ENCODE measurements at places on chromosomes 12 and 14.

DNA sequence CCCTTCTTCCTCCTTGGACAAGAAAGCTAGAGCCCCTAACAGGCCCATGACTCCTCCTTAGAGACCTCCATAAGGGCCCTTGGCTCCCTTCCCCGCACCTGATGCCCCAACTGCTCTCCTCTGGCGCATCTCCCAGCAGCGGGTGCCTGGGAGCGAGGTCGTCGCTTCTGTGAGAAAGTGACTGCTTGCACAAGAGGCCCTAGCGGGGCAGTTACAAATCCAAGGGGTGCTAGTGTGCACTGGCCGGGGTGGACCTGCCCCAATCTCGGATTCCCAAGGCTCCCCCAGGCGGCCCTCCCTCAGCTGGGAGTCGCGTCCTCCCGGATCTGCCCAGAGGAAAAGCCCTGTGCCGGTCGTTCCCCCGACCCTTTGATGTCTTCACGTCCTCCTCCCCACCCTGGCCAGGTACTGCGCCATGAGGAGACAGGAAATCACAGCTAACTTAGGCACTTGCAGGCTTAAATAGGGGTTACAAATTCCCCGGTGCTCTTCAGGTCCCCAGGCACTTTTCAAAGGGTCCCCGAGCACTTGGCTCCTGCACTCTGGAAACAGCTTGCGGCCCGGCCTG is 2.8 kb downstream of the NKX2-8 start:
- DNase-seq: no peak

DNA sequence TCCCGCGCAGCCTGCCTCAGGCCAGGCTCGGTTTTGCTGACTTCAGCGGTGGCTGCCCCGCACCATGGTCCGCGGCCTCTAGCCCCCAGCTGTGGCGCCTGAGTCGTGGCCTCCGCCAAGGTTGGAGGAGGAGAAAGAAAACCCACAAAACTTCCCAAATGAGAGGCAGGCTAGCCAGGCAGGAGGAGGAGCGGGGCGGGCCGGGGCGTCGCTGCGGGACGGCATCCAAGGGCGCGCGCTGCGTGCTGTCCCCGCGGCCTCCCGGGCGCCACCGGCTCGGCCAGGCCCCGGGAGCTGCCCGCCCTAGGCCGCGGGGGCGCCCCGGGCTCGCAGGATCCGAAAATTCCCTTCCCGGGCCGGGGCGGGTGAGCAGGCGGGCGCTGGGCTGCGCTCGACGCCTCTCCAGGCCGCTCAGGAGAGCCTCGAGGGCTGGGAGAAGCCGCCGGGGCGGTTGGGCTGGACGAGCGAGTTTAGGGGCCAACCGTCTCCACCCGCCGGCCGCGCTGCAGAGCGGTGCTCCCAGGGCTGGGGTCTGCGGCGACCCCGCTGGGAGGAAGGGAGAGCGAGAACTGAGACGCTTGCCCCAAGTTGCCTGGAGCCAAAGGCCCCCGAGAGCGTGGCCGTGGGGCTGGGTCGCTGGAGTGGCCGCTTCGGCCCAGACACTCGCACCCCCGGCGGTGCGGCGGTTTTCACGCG is at the start of gene EFS:
Gene EFS (minus strand): TSS at position 137 of the 696 bp plus-strand sequence. CDS start 147 bp downstream, outside the sequence.
- DNase-seq: no peak

DNA sequence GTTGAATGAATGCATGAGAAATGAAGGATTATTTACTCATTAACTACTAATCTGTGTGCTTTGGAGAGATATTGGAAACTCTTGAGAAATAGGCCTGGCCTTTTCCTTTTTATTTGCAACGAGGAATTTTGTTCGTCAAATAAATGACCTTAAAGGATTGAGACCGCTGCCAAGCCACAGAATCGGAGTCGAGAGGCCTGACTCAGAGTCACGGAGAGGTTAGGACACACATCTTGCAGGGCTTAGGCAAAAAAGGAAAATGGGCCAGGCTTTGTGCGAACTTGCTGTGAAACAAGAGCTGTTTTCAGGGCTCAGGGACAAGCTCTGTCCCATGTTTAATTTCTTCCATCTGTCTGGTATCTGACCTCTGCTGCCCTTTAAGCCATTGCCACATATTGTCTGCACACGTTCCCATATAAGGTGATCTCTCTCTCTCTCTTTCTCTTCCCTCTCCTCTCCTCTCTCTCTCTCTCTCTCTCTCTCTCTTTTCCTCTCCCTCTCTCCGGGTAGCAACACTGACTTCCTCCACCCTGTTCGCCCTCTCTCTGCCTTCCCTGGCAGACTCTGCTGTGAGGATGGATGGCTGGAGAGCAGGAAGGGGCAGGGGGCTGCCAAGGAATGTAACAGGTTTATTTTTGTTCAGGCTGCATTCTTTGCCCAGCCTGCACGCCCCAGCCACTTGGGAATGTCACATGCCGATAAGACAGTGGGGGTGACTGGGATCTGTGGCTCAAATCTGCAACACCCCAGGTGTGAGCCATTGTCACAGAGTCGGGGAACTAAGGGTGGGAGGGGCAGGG is 14.9 kb upstream of the IFT81 start:
- no peak for DNase-seq

- DNase-seq: no peak
Observed at GRCh38 chr12:42166501-42166900, 21.8 kb upstream of the GXYLT1 start.

- no peak for DNase-seq
Observed at GRCh38 chr12:87901457-87901856, 127.7 kb downstream of the C12orf50 start.

- DNase-seq: no peak
Observed at GRCh38 chr14:59057551-59057950, 130.9 kb upstream of the DAAM1 start.

DNA sequence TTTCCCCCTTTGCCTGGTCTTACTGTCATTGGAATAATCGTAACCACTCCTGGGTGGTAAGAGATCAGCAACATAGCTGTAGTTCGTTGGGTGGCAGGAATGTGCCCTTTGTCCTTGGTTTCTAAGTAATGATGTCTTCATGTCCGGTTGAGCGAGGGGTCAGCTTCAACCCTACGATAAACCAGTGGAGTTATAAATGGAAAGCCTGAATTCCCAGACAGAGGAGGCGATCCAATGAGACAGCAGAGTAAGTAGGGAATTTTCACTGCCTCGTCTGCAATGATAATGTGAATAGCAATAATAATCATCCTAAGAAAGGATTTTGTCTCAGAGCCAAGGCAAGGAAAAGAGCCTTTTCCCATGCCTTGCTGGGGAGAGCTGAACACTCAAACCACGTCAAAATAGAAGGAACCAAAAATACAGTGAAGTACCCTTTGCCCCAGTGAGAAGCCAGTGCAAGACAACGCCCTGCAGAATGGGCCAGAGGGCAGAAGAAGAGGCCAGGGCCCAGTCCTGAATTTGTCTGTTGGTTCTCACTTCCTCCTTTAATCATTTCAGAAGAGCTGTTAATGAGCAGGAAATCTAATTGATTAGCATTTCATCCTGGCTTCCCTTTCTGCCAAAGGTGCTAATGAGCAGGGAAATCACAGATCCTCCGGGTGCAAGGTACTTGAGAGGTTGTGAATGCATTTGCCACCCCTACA is 330.7 kb downstream of the CACNA1C start:
- no peak for DNase-seq

- no peak for DNase-seq
Observed at GRCh38 chr12:32535288-32535999, 136.1 kb downstream of the FGD4 start.

- DNase-seq: no peak
Observed at GRCh38 chr14:89648510-89648909, 231.5 kb upstream of the FOXN3 start.

DNA sequence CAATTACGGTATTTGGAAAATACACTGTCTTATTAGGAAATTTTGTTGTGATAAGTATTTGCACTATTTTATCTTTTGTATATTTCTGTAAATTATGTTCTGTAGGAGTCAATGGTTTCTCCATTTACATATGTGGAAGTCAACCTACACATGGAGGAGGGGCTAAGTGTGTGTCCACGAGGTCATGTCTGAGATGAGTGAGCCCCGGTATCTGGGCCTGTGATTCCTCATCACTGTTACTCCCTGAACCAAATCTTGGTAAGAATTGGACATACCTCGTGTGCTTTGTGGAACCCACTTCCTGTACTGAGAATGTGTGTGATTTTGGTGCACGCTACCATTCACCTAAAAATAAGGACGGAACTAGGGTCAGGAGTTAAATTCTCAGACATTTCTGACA is 1105.5 kb downstream of the TMEM121 start:
- no peak for DNase-seq

GRCh38 chr14:61876362-61877034 is 114.3 kb downstream of the SNAPC1 start:
- DNase-seq: no peak

DNA sequence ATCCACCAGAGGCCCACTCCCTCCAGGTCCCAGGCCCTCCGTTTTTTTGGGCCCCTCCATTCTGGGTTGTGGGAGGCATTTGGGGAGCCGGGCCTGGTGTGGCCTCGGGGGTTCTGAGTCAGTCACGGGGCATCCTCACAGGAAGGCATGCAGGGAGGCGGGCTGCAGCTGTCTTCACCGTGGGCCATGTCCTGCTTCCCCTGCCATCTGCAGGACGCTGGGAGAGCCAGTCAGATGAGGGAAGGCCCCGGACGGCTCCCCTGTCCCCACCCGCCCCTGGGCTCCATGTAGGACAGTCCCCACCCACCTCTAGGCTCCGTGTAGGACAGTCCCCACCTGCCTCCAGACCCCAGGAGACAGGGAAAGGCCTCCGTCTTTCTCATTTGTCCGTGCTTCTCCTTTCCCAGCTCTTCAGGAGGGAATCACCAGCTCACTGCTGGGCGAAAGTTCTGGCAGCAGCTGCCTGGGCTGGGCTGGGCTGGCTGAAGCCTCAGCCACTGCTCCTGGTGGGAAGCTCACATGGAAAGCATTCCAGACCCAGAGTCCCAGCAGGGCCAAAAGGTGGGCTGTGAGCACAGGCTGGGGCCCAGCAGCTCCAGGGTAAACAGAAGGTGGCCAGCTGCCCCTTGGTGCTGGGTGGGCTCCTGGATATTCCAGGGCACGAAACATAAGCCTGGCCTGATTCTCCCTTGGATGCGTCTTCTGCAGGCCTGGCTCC is 217.8 kb downstream of the KIF26A start:
- DNase-seq: no peak

DNA sequence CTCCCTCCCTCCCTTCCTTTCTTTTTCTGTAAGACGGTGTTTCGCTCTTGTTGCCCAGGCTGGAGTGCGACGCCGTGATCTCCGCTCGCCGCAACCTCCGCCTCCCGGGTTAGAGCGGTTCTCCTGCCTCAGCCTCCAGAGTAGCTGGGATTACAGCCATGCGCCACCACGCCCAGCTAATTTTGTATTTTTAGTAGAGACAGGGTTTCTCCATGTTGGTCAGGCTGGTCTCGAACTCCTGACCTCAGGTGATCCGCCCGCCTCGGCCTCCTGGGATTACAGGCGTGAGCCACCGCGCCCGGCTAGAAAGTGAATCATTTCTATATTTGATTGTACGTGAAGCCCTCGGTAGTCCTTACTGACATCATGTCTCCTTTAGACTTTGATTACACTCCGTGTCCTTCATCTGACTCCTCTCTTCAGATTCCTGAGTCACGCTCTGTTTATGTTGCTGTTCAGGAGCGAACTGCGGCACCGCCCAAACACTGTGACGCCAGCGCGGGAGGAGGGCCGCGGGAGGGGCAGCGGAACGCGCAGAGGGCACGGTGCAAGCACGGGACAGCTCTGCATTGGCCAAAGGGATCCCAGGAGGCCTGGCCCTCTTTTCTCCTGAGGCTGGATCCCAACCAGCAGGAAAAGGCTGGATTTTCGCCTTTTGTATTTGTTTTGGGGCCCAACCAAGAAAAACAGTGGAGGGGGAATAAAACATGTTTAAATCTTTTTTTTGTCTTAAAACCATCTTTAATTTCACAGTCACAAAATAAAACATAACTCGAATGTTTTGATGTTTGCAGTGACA is 538 bp upstream of the GABARAPL1 start:
- DNase-seq: peak; percentile 79

- no peak for DNase-seq
Observed at GRCh38 chr12:65720136-65721130, 103.8 kb upstream of the HMGA2 start.

DNA sequence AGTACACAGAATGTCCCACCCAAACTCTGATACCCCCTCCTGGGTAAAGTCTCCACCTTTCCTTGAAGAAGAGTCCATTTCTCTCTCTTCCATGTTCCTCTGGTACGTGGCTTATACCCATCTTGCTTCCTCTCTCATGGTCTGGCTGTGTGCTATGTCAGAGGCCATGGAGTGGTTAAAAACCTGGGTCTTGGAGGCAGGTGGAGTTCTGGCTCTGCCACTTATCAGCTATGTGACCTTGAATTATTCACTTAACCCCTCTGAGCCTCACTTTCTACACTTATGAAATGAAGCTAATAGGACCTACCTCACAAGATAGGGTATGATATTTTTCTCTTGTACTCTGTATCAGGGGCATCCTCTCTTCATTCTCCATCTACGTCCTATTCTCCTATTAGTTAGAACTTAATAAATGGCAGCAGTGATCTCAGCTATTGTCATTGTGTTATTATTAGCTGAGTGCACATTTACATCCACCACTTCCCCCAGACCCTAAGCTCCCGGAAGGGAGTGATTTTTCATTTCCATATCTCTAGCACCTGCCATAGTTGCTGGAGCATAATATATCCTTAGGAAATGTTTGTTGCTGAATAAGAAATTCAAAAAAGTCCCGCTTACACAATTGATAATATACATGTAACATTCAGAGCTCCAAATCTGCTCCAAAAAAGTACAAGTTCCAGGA is 59.8 kb upstream of the NOS1 start:
- DNase-seq: no peak

DNA sequence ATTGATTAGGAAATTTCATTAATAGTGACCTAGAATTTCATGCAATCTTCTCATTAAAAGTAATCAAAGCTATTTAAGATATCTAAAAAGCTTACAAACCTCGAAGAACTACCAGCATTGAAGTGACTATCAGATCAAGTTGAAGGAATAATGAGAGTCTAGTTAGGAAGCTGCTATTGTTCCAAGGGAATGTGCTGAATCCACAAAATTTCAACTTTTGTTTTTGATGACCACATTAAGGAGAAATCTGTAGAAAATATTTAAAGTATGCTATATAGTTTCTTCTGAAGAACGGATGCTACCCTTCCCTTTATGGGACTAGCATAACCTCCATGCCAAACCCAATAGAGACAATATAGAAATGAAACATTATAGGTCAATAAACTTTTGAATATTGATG is 2.5 kb upstream of the CTSG start:
- DNase-seq: no peak

DNA sequence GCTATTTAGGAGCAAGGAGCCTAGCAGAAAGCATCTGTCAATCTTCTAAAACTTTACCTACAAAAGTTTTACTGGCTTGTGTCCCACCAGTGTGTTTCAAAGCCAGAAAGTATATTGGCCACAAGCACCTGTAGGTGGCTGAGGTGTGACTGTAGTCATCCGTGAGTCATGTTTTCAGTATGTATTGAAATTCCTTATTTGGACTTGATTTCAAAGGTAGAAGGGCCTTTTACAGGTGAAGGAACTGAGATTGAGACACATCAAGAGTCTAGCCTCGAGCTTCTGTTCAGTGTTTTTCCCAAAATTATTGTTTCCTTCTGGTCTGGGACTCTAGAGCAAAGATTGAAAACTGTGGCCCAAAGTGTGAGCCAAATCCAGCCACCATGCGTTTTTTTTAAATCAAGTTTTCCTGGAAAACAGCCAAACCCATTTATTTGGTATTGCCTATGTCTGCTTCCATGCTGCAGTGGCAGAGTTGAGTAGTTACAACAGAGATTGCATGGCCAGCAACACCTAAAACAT is 195.3 kb upstream of the BCL2L14 start:
- DNase-seq: no peak
